ENCODE measurements at places on chromosomes 4 and X.

- no peak for DNase-seq
These were observed 106.7 kb downstream of the SPATA18 start for GRCh38 chr4:52157641-52158316.

GRCh38 chr4:6607368-6608055, 32.5 kb downstream of the MAN2B2 start:
- DNase-seq: no peak

GRCh38 chr4:129014566-129015509, 78.5 kb downstream of the SCLT1 start:
- no peak for DNase-seq

DNA sequence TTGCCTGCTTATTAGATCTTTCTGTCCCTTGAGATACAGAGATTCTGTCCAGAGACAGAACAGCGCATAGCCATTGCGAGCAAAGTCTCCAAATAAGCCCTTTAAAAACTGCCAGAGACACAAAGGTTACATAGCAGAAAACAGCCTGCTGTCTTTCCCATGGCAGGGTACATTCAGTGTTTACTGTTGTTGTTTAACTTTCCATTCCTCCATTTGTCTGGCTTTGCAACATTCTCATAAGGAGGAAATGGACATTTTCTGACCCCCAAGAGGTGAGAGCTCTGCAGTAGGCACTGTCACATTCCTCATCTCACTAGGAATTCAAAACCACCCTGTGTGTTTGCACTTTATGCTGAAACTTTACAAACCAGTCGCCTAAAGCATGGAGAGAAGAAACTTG, 48.3 kb downstream of the PDE5A start:
- no peak for DNase-seq

GRCh38 chrX:134236626-134237614, at the start of gene CCDC160:
Gene CCDC160, plus strand, starts transcription at chrX:134237182. Its CDS starts 7,619 bp downstream, at chrX:134244801.
- no peak for DNase-seq

GRCh38 chr4:47669946-47670345, 167.9 kb downstream of the CORIN start:
- no peak for DNase-seq

- DNase-seq: no peak
These were observed 53.1 kb downstream of the NAA11 start for GRCh38 chr4:79272761-79273160.

DNA sequence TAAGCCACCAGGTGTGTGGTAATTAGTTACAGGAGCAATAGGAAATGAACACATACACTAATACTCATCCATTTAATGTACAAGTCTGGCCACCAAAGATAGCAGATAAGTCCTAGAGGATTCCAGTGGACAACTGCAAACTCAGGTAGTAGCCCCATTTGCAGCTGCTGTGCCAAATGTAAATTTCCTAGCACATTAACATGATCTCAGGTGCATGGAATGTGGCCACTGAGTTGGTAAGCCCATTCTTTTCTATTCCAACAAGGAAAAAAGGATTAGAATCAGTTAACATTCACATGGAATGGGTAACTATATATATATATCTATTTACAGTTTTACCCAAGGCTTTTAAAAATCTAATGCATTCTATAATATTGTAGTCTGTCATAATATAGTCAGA, 23.3 kb upstream of the FRAS1 start:
- no peak for DNase-seq
